ENCODE measurements at places on chromosomes 5 and 9.

DNA sequence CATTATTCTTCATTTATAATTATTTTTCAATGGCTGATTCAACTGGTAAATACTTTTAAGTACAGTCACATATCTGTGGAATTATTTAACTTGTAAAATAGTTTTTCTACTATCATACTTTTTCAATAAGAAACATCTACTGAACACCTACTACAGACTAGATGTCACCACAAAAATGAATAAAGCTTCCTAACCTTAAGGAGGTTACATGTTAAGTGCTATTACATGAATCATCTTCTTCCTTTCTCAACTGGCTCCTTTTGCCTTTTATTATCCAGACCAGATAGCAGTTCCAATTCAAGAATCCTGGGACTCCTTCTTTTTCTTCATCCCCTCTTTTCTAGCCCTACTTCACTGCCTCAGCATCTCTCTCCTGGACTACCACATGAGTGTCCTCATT is 4.7 kb downstream of the PGGT1B start:
- DNase-seq = no peak

- no peak for DNase-seq
These were observed 10.7 kb upstream of the UBAC1 start for GRCh38 chr9:135971892-135972291.

DNA sequence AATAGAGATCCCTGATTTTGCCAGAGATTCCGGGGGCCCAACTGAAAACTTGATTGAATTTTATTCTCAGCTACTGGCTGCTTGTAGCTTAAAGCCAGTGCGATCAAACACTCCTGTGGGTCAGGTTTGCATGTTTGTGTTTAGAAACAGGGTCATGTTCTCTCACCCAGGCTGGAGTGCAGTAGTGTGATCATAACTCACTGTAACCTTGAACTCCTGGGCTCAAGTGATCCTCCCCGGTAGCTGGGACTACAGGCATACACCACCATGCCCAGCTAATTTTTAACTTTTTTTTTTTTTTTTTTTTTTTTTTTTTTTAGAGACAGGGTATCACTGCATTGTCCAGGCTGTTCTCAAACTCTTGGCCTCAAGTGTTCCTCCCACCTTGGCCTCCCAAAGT is 66.6 kb downstream of the LRRC70 start:
- DNase-seq = no peak

DNA sequence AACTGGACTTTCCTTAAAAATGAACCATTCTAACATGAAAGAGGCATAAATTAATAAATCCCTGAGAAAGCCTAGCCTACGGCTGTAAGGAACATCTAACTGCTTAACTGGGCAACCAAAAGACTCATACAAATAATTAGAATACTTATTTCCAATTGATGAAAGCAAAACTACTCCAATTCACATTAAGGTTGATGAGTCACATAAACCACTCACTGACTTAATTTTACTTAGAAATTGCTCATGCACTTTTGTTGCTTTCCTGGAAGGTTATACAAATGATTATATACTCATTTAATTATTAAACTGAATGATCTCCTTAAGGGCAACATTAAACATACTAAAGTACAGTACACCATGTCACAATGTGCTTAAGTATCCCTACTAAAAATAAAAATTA is 101.9 kb downstream of the NFIB start:
- no peak for DNase-seq

DNA sequence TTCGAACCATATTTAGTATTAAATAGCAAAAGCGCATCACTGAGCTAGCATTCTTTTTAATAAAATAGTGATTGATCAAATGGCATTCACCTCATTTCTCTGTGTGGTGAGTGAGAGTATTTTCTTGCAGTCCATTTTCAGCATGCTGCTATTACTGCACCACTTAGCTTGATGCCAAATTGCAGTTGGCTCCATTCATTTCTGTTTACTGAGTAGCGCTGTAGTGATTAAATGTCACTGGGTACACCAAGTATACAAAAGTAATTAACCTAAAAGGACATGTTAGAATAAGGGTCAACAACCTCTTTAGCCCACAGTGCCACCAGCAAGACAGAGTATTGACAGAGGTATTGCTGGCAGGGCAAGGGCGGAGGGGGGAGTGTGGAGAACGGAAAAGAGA is 122.0 kb downstream of the TLE4 start:
- no peak for DNase-seq
